ENCODE measurements at places on chromosomes 2 and 18.

DNA sequence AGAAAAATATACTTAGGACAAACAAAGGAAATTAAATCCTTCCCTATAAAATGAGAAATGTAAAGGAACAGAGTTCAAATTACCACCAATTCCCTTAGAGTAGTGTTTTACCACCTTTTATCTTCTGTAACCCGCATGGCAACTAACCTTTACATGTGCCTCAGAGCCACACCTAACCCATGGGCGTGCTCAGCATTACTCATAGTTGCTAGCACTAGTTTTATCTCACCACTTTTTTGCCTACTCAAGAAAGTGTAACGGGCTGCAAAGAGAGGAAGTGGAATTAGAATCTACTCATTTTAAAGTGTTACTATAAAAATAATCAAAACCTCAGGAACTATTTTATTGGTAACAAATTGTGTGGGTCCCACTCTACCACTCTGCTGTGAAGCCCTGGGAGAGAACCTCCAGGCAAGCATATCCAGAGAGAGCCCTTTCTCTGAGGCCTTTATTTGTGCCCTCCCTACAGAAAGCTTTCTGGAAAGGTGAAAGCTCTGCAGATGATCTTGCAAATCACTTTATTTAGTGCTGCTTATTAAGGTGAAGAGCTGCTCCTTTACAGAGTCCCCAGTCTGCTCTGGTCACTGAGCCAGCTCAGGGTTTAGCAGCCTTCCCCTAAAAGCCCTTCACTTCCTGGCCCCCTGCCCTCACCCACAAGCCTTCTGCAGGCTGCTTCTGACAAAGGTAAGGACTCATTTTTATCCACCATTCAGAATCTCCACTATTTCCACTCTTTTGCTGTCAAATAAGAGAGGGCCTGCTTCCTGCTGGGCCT, 98.8 kb downstream of the TRABD2A start:
- no peak for DNase-seq

DNA sequence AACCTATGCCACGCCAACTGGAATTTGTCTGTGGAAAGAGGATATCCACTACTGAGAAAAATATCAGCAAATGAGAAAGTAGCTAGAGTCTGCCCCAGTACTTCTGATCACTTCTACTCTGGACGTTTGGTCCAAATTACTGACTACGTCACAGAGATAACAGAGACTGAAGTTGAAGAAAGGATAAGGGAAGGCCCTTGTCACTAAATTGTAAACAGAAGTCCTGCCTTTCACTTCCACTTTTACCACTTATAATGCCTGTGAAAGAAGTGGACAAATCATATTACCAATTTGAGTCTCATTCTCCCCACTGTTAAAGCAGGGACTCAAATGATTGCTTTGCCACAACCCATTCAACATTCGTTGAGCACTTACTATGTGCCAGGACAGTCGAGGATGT, 173.9 kb upstream of the ERBB4 start:
- DNase-seq, result no peak

DNA sequence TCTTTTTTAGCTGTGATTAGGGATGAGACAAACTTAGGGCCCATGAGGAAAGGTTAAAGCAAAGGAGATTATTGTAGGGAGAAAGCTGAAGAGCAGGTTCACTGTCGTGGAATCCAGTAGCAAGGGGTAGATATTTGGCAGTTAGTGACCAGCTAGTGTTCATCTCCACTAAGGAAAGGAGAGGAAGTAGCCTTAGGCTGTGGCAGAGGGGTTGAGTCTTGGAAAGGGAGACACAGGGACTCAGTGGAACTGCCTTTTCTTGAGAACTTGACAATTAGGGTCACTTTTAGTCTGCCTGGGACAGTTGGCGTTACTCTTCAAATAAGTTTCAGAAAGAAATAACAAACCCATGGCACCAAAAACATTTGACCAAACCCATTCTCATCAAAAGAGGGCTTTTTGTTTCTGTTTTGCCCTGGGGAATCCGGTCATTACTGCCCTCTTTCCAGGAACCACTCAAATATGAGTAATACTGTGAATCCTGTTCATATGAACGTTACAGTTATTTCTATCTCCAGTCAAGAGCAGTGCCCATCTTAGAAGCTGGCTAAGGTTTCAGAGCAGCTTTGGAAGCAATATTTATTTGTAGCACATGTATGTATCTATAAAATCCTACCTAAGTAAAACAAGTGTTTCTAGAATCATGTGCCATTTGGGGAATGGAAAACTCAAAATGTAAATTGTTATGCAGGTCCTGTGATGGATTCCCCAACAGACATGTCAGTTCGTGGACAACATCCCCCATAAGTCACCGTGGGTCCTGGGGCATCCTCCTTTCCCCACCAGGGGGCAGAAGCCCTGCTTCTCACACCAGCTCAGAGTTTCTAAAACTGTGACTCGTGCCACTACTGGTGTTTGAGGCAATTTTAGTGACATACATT, 77.3 kb upstream of the PHLPP1 start:
- DNase-seq, result no peak

DNA sequence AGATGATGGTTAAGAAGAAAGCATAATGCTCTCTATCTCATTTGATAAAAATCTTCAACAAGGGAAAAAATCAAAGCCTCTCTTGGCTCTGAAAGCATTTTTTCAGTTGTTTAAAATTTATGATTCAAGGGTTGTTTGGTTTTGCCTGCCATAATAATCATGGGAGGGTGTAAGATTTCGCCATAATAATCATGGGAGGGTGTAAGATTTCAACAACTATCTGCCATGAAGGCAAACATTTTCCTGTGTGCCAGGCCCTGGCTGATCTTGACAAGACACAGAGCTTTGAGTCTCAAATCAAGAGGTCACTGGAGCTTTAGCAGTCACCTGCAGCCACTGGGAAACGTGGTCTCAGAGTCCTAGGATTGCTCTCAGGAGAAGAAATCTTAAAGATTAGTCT, 175.1 kb upstream of the PIEZO2 start:
- DNase-seq, result no peak

- DNase-seq, result no peak
Observed at GRCh38 chr18:34803877-34804400, 93.8 kb downstream of the DTNA start.

DNA sequence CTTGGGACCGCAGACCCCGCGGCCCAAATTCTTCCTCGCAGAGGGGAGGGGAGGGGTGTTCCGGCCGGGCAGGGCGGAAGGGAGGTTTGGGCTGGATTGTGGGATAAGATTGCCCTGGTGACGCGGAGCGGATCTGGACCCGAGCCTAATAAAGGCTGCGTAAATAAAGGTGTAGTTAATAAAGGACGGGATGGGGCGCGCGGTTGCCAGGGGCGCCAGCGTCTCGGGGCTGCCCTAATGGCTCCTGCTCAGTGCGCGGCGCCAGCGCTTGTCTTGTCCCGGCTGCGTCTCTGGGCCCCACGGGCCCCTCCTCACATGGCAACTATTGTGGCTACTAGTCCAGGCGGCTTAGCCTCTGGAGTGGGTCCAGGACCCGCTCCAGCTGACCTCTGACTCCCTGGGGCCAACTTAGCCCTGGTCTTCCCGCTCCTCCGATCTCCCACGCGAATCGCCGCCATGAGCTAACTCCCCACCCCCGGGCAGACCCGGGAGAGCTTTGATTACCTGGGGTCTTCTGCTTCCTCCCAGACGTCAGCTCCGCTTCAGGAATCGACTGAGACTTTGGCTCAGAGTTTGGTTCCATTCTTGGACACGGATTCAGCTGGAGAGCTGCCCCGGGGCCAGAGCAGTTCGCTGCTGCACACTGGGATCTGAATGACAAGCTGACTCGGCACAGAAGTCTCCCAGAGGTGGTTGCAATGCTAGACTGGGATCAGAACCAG, 36.5 kb downstream of the SLC25A52 start:
- no peak for DNase-seq

DNA sequence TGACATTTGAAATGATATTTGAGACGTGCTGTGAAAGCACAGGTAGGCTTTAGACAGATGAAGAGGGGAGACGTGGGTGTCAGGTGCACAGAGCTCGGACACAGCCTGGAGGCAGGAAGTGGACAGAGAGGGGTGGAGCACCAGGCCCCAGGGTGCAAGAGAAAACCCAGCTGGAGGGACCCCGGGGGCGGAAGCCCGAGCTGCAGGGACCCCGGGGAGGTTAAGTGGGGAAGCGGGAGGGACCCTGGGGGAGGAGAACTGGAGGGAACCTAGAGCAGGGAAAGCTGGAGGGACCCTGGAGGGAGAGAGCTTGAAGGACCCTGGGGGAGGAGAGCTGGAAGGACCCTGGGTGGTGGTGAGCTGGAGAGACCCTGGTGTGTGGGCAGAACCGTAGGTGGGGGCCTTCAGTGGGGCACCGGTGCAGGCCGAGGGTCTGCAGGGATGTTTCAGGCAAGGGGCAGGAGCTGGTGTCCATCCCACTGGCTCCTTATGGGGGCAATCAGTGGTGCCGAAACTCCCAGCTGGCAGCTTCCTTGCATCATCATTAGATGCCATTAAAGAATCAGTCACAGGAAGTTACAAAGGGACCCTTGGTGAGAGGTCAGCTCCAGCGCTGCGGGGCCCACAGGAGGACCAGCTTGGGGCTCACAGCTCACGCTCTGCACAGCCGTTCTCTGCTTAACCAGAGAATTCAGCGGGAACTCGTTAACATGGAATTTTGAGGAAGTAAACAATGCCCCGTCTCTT, 246.6 kb downstream of the EIPR1 start:
- DNase-seq, result no peak

GRCh38 chr18:79352432-79352831, 43.3 kb upstream of the NFATC1 start:
- DNase-seq, result no peak

GRCh38 chr2:99607861-99608491, 118.2 kb upstream of the REV1 start:
- no peak for DNase-seq

GRCh38 chr2:150594299-150594698, 106.8 kb upstream of the RND3 start:
- DNase-seq, result no peak

DNA sequence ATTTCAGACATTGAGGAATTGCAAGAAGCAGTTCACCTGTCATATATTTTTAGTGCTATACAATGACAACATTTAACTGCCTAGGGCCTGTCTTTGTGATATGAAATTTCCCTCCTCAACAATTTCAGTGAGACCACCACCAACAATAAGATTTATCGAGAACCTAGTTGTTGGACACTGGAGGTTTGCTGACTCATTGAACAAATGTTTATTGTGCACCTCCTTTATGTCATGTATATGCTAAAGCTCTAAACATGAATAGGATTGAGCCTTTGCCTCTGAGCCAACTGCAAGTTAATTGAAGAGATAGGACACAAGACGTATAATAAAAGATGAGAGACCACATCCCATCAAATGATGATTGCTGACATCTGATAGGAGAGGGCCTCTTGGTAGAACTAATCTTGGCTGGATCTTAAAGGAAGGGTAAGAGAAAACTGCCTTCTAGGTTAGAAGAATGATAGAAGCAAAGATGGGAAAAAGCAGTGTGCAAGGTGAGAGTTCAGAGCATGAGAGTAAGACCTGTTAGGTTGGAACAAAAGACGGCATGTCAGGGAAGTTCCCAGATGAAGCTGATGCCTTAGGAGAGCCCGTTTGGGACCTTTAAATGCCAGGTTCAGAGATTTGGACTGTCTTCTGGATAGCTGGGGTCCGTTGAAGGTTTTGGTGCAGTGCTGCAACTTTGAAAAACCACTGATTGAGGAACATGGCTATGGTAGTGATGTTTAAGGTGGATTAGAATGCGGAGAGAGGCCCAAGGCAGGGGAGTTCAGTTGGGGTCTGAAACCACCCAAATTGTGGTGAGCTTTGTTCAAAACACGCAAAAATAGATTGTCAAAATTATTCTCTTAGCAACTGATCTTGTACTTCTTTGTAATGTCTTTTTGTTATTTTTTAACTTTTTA, 133.0 kb upstream of the EML6 start:
- no peak for DNase-seq

GRCh38 chr2:44822174-44822573, 119.3 kb upstream of the SIX3 start:
- no peak for DNase-seq

DNA sequence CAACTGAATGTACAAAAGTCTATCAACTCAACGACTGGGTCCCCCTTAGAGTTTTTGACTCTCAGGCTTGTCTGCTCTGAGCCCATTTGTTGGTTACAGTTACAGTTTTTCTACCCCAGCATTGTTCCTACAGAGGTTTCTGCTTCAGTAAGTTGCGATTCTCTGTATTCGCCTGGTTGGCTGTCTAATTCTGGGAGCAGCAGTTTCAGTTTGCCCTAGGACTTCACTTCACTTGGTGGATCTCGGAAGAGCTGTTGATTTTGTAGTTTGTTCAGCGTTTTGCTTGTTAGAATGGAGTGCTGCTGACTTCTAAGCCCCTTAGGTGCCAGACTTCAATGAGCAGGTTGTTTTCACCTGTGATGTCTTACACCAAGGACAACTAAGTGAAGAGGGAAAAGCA, 296.5 kb upstream of the EPAS1 start:
- DNase-seq, result no peak

DNA sequence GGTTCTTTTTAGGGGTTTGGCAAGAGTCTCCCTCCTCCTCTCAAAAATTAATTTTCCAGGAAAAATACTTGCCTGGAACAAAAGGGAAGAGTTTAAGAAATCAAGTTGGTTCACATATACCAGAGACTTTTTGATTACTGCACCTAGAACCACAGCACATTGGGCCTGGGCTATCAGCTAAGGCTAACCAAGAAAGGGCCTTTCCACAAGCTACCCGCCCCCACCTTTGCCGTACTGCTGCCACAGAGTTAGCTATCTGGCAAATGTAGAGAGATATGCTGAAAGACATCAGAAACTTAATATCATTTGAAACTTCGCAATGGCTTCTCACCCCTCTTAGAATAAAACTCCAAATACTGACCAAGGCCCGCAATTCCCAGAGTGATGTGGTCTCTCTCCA, 76.9 kb downstream of the AAK1 start:
- no peak for DNase-seq

DNA sequence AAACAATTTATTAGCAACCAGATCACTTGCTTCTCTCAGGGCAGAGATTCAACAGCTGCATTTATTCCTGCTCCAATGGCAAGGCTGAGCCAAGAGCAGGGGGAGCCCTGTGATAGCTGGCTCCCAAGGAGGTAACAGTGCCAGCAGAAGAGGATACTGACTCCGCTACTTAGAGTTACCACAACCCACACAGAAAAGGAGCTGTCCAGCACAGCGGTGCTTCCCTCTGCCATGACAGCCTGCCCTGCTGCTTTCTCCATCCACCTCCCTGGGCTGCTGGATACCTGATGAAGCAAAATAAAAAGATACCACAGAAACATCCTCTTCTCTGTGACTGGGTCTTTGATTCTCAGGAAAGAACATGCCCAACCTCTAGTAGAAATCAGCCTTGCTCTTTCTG, 467.2 kb downstream of the LRRTM4 start:
- DNase-seq, result no peak

DNA sequence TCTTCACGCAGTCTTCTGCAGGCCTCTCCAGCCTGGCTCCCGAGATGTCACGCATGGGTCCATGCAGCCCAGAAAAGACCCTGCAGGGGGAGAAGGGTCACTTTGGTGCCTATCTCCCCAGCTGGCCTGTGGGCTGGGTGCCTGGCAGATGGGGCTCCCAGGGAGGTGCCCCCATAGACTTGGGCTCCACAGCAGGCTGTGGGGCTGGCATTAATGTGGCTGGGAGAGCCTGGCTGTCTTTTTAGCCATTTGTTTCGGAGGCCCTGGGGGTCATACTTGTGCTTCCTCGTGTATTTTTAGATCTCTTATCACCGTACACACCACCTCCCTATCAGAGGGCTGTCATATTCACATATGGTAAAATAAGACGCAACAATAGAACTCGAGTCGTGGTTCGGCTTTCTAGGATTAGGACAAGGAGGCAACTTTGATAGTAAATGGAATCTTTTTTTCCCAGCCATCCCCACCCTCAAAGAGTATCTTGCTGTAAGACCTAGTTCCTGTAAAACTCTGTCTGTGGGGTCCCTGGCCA, 74.5 kb downstream of the LRRFIP1 start:
- DNase-seq, result no peak

All from left renal pelvis (tissue), 4 donors.